ENCODE measurements at places on chromosomes 6 and 20. TPM values are rescaled to one million over a fixed set of nuclear protein-coding genes. Genes with fewer than 3 reads are reported as not detected.

DNA sequence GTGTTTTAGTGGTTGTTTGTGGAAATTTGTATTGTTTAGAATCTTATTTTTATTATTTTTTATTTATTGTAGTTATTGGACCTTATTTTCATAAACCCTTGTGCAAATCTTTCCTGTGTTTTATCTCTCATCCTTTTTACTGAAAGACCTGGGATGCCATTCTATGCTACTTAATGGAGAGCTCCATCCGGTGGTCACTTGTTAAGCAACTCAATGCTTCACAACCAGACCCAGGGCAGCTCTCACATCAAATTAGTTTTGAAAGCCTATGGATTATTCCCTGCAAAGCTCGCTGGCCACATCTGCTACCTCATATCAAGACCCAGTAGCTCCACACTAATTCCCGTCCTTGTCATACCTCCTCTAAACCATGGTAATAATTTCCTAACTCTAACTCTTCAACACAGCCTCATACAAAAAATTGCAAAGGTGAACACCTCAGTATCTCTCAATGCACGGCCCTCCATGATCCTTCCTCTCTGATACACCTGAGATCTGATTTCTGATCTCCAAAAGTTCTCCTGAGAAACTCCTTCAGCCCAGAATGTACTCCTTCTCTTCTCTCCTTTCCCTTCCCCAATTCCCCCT is 296.6 kb upstream of the MANEA start:
- DNase-seq, result no peak

GRCh38 chr6:97462031-97462430 is 179.0 kb upstream of the MMS22L start:
- no peak for DNase-seq

- no peak for DNase-seq
Observed at GRCh38 chr6:150139533-150139932, 3.3 kb upstream of the PPP1R14C start.

DNA sequence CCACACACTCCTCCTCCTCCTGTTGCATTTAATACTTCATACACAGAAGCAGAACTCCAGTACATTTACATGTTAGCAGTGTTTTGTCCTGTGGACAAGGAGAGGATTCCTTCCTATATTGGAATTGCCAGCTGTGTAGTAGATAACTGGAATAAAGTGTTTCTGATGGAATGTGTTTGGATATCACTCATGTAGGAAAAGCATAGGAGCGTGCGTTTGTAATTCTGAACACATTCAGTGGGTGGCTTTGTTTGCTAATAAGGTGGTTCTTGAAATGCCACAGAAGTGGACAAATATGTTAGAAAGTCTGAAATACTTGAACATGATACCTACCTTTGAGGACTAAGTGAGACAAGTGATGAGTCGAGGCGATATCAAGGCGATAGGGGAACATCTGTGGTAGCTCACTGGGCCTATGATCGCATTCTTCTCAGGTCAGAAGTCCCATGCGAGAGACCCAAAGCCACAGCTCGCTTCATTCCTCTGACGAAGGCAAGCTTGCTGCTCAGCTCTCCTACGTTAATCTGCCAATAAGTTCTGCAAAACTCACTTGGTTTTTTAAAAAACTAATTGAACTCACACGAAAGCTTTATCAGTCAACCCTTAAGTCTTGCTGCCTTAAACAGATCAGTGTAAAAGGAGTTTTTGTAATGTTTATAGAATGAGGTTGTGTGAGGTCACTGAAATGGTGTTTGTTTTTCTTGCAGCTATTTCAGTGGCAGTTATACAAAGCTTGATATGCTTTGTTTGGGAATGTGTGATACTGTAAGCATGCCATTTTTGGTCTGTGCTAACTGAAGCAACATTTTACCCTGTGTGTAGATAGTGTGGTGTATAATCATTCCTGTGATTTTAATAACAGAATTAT is 159.9 kb downstream of the SOX4 start:
- peak; percentile 68 for DNase-seq

GRCh38 chr6:65638047-65638831 is 68.8 kb downstream of the EYS start:
- DNase-seq, result no peak

GRCh38 chr20:58069207-58069606 is 159.2 kb downstream of the ANKRD60 start:
- DNase-seq, result no peak

DNA sequence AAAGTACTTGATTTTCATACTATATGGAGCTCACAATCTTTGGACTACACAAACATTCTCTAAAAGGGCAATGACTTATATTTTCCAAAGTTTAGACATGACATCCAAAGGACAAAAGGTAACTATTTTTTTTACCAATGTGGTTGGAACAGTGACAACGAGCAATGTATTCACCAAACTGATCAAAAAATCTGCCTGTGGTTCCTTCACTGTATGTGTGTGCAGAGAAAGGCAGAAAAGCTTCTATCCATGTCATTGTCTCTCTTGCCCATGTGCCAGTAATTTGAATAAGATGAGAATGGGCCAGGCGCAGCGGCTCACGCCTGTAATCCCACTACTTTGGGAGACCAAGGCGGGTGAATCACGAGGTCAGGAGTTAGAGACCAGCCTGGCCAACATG is 25.5 kb downstream of the MCUR1 start:
- DNase-seq, result no peak

ZC2HC1B gene
- not detected for total RNA-seq

TRMT11 gene
- 9.5 TPM for total RNA-seq

REV3L gene
- total RNA-seq, result 15.8 TPM

DDR1 gene
- 4.0 TPM for total RNA-seq

GNAS-AS1 gene
- under 0.01 TPM for total RNA-seq

Data from dermis microvascular lymphatic vessel endothelial cell (primary cell).